ENCODE measurements at places on chromosomes 4 and X.

- DNase-seq: no peak
These were observed 44.5 kb downstream of the DTHD1 start for GRCh38 chr4:36325926-36326325.

GRCh38 chr4:113760094-113760794 is 1.3 kb downstream of the CAMK2D start:
- DNase-seq: peak; percentile 43

- no peak for DNase-seq
These were observed 115.6 kb downstream of the ARAP2 start for GRCh38 chr4:36128689-36129088.

GRCh38 chr4:80787306-80787705 is 243.2 kb upstream of the BMP3 start:
- DNase-seq: no peak

GRCh38 chr4:82371497-82371896 is 2.3 kb downstream of the HNRNPD start:
- no peak for DNase-seq

GRCh38 chr4:105670684-105671083 is 37.8 kb downstream of the INTS12 start:
- no peak for DNase-seq

- no peak for DNase-seq
These were observed 118.5 kb upstream of the PABPC4L start for GRCh38 chr4:134320048-134320447.

DNA sequence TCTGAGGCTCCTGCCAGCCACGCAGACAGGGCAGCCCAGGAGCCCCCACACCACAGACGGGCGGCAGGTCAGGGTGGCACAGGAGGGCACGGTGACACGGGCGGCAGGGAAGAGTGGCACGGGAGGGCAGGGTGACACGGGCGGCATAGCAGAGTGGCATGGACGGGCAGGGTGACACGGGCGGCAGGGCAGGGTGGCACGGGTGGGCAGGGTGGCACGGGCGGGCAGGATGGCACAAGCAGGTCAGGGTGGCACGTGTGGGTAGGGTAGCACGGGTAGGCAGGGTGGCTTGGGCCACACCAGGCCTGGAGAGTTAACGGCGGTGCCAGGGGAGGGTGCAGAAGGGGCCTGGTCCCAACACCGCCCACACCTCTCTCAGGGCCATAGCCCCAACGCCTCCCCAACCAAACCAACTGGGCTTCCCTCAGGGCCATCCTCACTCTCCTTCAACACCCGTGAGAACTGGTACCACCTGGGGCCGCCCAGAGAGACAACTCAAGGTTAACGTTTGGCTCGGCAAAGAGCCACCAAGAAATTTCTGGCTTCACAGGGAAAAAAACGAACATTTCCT is 3.4 kb downstream of the CTBP1 start:
- DNase-seq: peak; percentile 29

- no peak for DNase-seq
These were observed 115.7 kb upstream of the MAP3K15 start for GRCh38 chrX:19630776-19631707.

- DNase-seq: no peak
These were observed 13.8 kb upstream of the GPC3 start for GRCh38 chrX:133999031-133999705.

DNA sequence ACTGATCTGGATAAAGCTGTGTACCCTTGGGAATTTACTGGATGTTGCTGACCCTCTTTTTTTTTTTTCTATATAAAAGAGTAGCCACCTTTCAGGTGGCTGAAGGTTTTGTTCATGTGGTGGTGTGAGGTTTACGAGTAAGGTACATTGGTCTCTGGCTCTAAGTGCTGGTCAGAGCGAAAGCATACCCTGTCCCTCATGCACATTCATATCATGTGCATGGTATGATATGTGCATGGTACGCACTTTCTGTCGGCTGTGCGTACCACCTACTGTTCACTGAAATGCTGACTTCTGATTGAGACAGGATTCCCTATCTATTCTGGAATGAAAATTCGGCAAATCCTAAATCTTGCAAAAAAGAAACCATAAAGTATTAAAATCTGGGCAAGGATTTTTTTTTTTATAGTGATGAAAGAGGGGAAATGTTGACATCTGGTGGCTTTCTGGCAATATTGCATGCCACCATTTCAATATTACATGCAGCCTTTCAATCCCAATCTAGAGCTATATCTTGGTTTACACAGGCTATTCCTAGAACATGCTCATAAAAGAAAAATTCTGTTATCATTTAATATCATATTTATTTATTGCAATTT is 32.8 kb downstream of the FAM149A start:
- no peak for DNase-seq

DNA sequence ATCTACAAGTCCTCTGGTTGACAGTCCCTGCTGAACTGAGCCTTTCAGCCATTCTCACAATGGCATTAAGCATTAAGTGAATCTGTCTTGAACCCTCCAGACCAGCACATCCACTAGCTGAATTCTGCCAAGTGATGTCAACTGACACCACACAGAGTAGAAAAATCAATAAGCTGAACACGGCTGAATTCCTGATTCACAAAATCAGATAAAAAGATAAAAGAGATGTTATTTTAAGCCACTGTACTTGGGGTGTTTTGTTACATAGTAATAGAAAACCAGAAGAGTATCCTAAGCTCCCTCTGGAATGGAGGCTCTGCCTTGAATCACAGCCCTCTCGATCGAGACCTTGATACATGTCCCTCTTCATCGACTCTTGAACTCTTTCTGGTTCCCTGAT is 336.5 kb downstream of the DMD start:
- DNase-seq: no peak

DNA sequence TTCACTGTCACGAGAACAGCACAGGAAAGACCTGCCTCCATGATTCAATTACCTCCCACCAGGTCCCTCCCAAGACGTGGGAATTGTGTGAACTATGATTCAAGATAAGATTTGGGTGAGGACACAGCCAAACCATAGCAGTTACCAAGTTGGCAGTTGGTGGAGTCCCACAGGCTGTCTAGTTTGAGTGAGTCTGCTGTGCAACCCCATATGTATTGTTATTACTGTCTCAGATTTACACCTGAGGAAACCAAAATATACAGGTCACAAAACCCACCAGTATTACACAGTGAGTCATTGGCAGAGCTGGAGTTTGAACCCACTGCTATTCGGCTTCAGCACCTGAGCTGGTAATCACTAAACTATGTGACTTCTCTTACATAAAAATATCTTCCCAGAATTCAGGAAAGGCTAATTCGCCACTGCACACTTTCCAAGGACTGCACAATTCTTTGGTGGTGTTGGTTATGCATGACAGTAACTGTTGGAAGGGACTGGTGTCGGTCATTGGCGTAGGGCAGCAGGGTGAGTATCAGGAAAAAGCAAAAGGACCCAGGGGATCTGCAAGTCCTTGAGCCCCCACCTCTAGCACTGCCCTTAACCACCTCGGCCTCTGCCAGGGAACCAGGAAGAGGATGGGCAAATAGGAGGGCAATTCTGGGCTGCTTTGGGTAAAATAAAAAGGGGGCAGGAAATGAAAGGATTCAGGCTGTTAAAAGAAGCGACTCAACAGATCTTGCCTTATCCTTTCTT is 110.1 kb downstream of the USP46 start:
- DNase-seq: no peak

DNA sequence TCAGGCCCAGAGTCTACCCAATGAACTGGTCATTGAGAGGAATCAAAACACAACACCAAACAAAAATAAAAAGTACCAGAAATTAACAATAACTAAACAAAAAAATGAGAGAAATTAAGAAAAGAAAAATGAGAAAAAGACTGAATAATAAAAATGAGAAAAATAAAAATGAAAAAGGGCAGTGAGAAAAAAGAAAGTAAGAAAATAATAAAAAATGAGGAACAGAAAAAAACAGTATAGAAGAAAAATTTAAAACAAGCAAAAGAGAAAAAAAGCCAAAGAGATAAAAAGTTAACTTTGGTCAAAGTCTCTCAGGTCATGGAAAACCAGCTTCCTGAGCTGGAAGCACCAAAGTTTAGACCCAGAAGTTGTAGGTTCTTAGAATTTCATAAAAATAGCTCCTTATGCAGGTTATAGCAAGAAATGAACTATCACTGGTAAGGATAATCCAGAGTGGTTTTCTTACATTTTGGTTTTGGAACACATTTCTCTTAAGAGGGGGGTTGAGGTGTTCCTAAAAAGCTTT is 51.0 kb upstream of the WDR17 start:
- DNase-seq: no peak

DNA sequence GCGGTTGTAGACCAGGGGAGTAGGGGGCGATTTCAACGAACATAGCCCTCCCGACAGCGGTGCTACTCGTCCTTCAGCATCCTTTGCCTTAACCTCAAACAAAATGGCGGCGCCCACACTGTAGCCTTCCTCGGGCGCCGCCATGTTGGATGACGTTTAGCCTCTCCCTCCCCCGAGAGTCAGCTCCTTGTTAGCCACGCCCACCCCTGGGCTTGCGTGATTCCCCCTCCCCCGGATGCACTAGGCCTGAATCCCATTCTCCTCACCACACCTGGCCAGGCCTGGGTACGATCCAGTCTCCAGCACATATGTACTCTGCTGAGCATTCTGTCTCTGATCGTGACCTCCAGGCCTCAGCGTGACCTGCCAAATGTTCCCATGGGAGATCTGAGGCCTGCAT is 49.0 kb upstream of the ZNF157 start:
- DNase-seq: no peak

DNA sequence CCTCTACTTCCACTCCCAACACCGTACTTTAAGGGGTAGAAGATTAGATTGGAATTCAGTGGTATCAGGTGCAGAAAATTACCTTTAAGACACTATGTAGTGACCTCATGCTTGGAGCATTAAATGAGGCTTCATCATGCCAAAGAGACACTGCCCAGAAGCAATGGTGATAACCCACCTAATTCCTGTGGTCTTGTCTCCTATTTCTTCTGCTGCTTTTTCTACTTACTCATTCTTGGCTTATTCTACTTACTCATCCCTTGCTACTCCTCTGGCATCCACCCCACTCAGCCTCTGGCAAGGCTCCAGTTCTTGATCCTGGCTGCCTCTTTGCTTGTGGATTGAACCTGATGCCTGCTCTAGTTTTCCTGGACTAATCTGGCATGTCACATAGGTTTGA is 62.3 kb upstream of the ADAMTS3 start:
- no peak for DNase-seq

DNA sequence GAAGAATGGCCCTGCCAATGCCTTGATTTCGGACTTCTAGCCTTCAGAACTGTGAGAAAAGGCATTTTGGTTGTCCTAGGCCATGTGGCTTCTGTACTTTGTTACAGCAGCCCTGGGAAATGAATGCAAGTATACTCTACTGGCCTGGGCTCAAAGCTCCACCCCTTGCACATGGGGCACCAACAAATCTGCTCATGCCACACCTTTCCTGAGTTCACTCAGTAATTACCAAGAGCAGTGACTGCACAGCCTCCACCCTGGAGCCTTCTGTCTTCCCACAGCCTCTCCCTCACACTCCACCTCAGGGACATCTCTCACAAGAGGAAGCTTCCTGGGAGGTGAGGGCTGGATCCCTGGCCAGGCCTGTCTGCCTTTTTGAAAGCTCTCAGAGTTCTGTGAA is 29.1 kb upstream of the GAB1 start:
- DNase-seq: no peak

- DNase-seq: no peak
These were observed 11.4 kb upstream of the UBA1 start for GRCh38 chrX:47182106-47182700.

DNA sequence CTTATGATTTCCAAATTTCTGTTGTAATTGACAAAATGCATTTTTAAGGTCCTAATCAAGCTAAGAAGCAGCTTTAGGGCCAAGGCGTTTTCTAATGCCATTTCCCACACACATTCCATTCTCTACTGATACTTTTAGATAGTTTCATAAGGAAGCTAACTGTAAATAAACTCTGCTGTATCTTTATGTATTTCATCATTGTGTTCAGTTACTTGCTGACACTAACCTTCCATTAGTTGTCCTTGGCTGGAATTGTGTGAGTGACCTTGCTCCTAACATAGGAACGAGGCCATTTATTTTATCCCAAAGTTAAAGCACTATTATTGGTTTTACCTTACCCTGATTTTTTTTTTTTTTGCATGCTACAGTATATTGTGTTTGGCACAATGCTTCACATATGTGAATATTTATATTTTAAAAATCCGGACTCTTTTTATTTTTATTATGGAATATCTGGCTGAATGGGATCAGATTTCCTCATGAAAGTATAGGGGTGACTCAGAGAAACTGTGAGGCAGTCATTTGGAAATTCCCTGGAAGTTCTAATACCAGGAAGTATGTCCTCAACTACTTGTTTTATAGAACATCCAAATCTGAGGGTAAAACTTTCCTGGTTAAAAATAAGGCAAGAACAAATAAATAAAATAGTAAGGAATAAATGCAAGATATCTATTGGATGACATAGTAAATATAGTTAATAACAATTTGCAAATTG is 62.7 kb upstream of the SORBS2 start:
- DNase-seq: no peak

GRCh38 chr4:124694306-124694705 is 18.2 kb downstream of the ANKRD50 start:
- no peak for DNase-seq

DNA sequence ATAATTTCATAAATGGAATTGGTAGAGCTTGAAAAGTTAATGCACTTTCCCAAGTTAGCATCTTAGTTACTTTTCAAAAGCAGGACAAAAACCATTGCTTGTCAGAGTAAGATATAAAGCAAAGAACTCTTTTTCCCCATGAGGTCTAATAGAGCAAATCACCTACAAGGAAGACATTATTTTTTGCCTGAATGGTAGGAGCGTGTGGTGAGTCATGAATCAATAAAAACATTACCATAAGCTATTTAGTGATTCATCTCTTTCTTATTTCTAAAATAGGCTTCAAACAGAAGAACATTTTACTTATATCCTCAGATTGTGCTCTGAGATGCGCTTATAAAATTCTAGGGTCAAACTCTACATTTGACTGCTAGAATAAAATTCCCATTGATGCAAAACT is 109.4 kb upstream of the GPRIN3 start:
- no peak for DNase-seq

DNA sequence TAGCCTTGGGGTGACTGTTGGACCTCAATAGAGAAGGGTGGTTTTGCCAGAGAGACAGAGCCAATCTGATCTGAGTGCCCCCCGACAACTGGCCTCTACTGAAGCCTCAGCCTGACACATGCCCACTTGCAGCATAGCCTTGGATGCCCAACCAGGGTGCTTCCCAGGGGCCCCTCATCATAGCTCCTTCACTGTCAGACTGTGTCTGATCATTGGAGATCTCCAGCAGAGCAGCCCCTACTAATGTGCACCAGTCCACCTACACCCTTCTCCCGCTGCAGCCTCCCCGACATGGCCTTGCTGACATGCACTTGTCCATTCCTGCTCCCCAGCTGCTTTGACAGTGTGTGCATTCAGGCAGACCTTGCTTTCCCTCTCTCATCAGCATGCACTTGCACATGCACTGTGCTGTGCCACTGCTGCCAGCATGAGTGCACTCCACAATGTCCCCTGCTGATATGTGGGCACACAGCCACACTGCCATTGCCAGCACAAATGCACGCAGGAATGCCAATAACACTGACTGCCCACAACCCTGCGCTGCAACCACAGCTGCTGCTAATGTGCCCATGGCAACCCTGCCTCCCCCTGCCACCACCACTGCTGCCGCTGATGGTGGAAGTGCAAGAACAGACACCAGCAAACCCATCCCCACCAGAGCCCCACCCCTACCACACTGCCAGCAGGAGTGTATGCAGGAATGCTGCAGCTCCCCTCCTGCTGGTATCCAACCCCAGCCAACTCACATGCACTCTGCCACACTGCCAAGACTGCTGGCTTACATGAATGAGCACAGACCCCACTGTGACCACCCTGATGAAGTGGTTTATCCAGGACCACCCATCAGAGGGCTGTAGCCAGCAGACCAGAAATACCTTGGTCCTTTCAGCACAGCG is 68.1 kb upstream of the ZMAT1 start:
- no peak for DNase-seq
